Fibroblast of the aortic adventitia (primary cell): ENCODE measurements at places on chromosomes 7 and 10. TPM values are rescaled to one million over a fixed set of nuclear protein-coding genes. Genes with fewer than 3 reads are reported as not detected.

GRCh38 chr10:32408690-32409089 lies 37.2 kb upstream of the CCDC7 start:
- DNase-seq: no peak

- DNase-seq: no peak
Measured at GRCh38 chr10:114962441-114962840, 24.4 kb downstream of the TRUB1 start.

Gene KCTD7
- 9.4 and 10.6 TPM in 2 replicates for total RNA-seq

GRCh38 chr7:116802144-116802745 lies 60.1 kb upstream of the CAPZA2 start:
- DNase-seq: peak; percentile 70

- no peak for DNase-seq
Measured at GRCh38 chr10:132503581-132504421, 33.8 kb upstream of the INPP5A start.

DNA sequence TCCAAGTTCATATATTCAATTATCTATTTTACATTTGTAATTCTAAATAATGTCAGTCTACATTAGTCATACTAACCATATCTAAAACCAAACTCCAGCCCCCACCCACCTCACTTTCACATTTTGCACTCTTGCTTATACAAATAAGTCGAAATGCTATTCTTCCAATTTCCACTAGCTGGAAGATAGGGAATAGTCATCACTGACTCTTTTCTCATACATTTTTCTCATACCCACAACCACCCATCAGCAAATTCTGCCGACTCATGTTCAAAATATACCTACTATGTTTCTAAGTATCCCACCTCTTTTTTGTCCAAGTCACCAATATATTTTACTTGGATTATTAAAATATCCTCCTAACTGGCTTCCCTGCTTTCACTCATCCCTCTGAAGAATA lies 93.2 kb upstream of the DGKB start:
- DNase-seq: no peak

Gene CYP17A1
- total RNA-seq: not detected in 2 replicates

Gene GALNT17
- 0.18 TPM in 1 of 2 replicates, not detected in the other for total RNA-seq

Gene GPR26
- total RNA-seq: under 0.01 TPM in 1 of 2 replicates, not detected in the other

GRCh38 chr7:18659746-18660145 lies 164.2 kb downstream of the HDAC9 start:
- DNase-seq: no peak

DNA sequence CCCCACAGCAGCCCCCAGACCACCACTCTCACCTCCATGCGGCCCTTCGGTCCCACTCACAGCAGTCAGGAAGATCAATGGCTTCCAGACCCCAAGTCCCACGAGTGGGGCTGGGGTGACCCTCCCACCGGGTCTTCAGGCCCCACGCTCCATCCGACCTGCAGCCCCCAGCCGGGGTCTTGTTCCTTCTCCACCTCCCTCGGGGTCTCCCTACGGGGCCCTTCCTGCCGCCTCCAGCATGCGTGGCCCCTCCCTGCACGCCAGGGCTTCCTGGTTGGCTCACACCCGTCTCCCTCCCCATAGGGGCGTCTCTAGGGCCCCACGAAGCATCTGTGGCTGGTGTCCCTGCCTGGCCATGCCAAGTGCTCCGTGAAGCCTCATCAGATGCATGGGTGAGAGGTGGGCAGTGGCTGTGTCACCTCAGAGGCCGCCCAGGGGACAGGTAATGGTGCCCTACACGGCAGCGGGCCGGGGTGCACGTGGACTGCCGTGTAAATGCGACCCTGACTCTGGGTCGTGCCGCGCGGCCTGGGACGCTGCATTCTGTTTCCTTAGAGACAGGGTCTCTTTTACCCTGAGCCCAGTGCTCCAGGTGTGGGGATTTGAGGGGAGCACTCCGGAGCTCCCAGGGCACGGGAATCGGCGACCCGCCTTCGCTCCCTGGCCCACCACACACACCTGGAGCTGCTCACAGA lies 19.9 kb downstream of the ADAP1 start:
- no peak for DNase-seq

Gene MYH16
- not detected in 2 replicates for total RNA-seq

GRCh38 chr7:105841866-105842265 lies 34.5 kb downstream of the ATXN7L1 start:
- DNase-seq: no peak

GRCh38 chr10:70816220-70816894 lies 609 bp downstream of the SGPL1 start:
- peak; percentile 91 for DNase-seq

Gene OR9A4
- not detected in 2 replicates for total RNA-seq

Gene PNLIP
- total RNA-seq: not detected in 2 replicates

- DNase-seq: no peak
Measured at GRCh38 chr7:82266081-82266480, 177.5 kb downstream of the CACNA2D1 start.

Gene CPVL
- 0.54 and 3.2 TPM in 2 replicates for total RNA-seq

Gene PGAM2
- total RNA-seq: not detected in 2 replicates

DNA sequence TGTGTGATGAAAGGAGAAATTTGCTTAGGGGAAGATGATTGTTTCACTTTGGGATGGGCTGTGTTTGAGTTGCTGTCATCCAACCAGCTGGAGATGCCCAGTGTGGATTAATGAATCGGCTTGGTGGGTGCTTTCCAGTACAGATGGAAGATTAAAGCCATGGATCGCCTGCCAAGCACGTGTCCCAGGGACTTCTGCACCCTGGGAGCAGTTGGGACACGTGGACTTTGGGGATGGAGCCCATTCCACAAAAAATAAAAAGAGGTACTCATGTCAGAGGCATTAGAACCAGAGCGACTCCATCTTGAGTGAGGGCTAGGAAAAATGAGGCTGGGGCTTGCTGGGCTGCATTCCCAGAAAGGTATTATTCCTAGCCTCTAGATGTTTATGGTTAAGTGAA lies 29.3 kb upstream of the PRLHR start:
- no peak for DNase-seq

Gene MYOZ1
- not detected in 2 replicates for total RNA-seq

Gene LRRC18
- total RNA-seq: not detected in 2 replicates

Gene ZNF107
- 2.9 and 5.6 TPM in 2 replicates for total RNA-seq
